Large intestine (tissue), 12 donors: ENCODE measurements at places on chromosomes 4 and X.
A peak's percentile ranks its signal among the peaks of the same experiment; 100 is the strongest.

GRCh38 chr4:82524570-82525152 lies 37.1 kb downstream of the TMEM150C start:
- no peaks in the 10 kb centered on the region for H3K36me3 ChIP-seq
- DNase-seq, result peak; percentile 57
- no peaks in the 10 kb centered on the region for H3K27me3 ChIP-seq
- no peaks in the 10 kb centered on the region for H3K4me1 ChIP-seq
- H3K27ac ChIP-seq, result no peak overlapping the region

GRCh38 chr4:71126719-71127118 lies 133.3 kb downstream of the DCK start:
- no peaks in the 10 kb centered on the region for H3K27me3 ChIP-seq
- peaks cover 5% of the 10 kb centered on the region for H3K4me1 ChIP-seq

- no peaks in the 10 kb centered on the region for H3K36me3 ChIP-seq
- no peak for DNase-seq
- H3K27ac ChIP-seq, result no peak overlapping the region
- H3K27me3 ChIP-seq, result no peaks in the 10 kb centered on the region
Observed at GRCh38 chr4:184796906-184797305, 28.9 kb downstream of the ACSL1 start.

- H3K36me3 ChIP-seq, result no peaks in the 10 kb centered on the region
- H3K4me3 ChIP-seq, result no peak overlapping the region
- no peak for DNase-seq
- H3K4me1 ChIP-seq, result no peaks in the 10 kb centered on the region
- peaks cover 44% of the 10 kb centered on the region for H3K27me3 ChIP-seq
Observed at GRCh38 chr4:6657242-6658208, 17.0 kb downstream of the MRFAP1 start.

DNA sequence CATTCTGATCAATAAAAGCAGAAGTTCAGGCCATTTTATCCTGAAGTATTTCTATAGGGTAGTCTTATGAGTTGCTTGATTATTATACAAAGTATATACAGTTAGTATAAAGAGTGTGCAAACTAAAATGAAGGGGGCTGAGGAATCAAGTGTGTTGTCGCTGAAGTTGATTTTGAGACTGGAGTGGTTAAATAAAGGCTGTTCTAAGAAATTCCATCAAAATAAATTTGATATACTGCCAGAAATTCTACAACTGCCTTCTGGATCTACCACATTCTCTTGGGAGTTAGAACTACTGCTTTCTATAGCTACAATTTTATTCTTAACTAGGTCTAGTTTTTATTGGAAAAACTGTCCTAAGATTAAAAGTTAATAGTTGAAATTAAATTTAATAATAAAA lies 12.4 kb downstream of the EDNRA start:
- no peaks in the 10 kb centered on the region for H3K36me3 ChIP-seq
- H3K4me1 ChIP-seq, result no peaks in the 10 kb centered on the region
- DNase-seq, result no peak
- no peaks in the 10 kb centered on the region for H3K27me3 ChIP-seq
- no peak overlapping the region for H3K4me3 ChIP-seq

GRCh38 chrX:29941287-29941686 lies 274.1 kb upstream of the MAGEB2 start:
- peak; percentile 67 for DNase-seq
- H3K36me3 ChIP-seq, result no peaks in the 10 kb centered on the region
- H3K27ac ChIP-seq, result no peak overlapping the region
- H3K4me1 ChIP-seq, result no peaks in the 10 kb centered on the region
- no peak overlapping the region for H3K4me3 ChIP-seq

DNA sequence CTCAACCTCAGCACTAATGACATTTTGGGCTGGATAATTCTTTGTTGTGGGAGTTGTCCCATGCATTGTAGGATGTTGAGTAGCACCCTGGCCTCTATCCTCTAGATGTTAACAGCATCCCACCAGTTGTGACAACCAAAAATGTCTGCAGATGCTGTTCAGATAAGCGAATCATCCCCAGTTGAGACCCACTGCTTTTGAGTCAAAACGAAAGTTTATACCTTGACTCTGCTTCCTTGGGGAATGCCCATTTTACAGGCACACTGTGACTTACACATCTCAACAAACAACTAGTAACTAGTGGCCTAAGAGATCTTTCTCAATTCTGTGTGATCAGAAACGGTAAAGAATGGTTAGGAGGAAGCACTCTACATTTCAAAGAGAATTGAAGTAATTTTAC lies 37.0 kb downstream of the SEPSECS start:
- H3K27ac ChIP-seq, result no peak overlapping the region
- no peaks in the 10 kb centered on the region for H3K4me1 ChIP-seq
- H3K36me3 ChIP-seq, result peaks cover 24% of the 10 kb centered on the region
- no peak for DNase-seq
- H3K4me3 ChIP-seq, result no peak overlapping the region

DNA sequence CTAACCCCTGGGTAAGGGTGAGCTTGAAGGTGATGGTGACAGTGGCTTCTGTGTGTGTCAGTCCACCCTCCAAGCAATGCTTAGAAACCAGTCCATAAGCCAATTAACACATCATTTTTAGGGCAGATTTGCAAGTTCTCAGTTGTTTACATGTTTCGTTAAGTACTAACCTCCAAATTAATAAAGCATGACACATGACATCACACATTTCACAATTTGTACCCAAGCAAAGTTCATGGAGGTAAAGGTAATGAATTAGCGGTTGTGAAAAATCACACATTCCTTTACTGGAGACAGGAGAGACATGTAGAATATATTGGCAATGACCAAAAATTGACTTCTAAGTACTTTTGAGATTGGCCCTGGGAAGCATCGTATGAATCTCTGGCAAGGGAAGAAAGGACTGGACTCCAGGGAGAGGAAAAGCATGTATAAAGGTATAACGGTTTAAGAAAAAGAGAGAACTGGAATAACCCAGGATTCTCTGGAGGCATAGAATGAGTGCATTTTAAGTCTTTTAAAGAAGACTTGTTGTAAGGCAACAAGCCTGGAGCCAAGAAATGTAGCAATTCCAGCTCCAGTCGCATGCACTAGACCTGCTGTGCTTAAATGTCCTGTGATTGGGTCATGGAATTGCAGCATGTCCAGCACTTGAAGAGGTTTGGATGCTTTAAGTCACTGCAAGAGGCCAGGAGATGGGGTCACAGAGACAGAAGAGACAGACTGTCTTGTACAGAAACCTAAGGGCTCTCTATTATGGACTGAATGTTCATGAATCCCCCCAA lies 34.1 kb downstream of the TRIM2 start:
- DNase-seq, result peak; percentile 52
- H3K4me3 ChIP-seq, result no peak overlapping the region
- no peaks in the 10 kb centered on the region for H3K27me3 ChIP-seq
- peaks cover 30% of the 10 kb centered on the region for H3K36me3 ChIP-seq
- peak overlapping the region; percentile 40 for H3K27ac ChIP-seq

GRCh38 chr4:20254511-20255250 lies 3.0 kb downstream of the SLIT2 start:
- H3K4me3 ChIP-seq, result peak overlapping the region; percentile 60
- H3K36me3 ChIP-seq, result no peaks in the 10 kb centered on the region
- DNase-seq, result peak; percentile 4

GRCh38 chrX:1138476-1139184 lies 73.8 kb downstream of the CRLF2 start:
- no peaks in the 10 kb centered on the region for H3K4me1 ChIP-seq
- no peaks in the 10 kb centered on the region for H3K36me3 ChIP-seq
- no peak for DNase-seq
- no peaks in the 10 kb centered on the region for H3K27me3 ChIP-seq

- peaks cover 10% of the 10 kb centered on the region for H3K36me3 ChIP-seq
- no peak overlapping the region for H3K27ac ChIP-seq
- no peak for DNase-seq
- H3K27me3 ChIP-seq, result no peaks in the 10 kb centered on the region
Observed at GRCh38 chr4:150316332-150317205, 238.3 kb downstream of the DCLK2 start.

GRCh38 chr4:10273030-10273429 lies 156.4 kb upstream of the WDR1 start:
- H3K27me3 ChIP-seq, result no peaks in the 10 kb centered on the region
- H3K27ac ChIP-seq, result no peak overlapping the region
- no peak for DNase-seq

GRCh38 chr4:181810711-181811110 lies 432.5 kb upstream of the TENM3 start:
- H3K27me3 ChIP-seq, result no peaks in the 10 kb centered on the region
- no peaks in the 10 kb centered on the region for H3K36me3 ChIP-seq
- no peak for DNase-seq
- H3K4me3 ChIP-seq, result no peak overlapping the region
- no peak overlapping the region for H3K27ac ChIP-seq

GRCh38 chr4:180335566-180335965 lies 1907.6 kb upstream of the TENM3 start:
- no peaks in the 10 kb centered on the region for H3K27me3 ChIP-seq
- H3K27ac ChIP-seq, result no peak overlapping the region
- H3K4me3 ChIP-seq, result no peak overlapping the region
- no peaks in the 10 kb centered on the region for H3K4me1 ChIP-seq
- DNase-seq, result no peak

DNA sequence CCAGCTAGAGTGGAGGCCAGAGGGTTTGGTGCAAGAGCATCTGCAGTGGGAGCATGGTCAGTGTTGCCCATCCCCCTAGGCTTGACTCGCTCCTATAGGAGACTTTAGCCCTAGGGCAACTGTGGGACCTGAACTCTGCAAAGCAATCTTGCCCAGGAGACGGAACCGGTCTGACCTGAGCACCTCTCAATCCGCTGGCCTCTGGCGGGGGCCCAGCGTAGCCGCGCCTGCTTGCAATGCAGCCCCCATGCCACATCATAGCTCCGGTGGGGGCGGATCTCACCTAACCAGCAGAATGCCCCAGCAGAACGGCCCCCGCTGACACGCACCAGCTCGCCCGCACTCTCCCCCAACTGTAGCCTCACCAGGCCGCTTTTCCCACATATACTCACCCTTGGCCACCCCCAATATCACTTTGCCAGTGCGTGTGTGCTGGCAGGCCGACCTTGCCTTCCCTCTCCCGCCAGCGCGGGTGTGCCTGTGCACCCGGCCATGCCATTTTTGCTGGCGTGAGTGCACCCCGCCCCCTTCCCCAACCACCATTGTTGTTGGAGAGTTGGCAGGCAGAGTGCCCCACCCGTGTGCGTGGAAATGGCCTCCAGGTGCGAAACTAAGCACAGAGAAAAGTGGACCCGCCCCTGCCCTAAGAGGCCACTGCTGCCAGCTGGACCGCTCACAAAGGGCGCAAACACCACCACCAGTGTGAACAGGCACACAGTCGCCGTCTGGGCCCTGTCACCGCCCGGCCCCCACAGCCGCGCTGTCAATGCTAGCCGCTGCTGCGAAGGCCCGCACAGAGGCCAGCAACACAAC lies 5.8 kb downstream of the BEX4 start:
- H3K4me3 ChIP-seq, result no peak overlapping the region
- peaks cover 3% of the 10 kb centered on the region for H3K36me3 ChIP-seq
- H3K27me3 ChIP-seq, result peaks cover 3% of the 10 kb centered on the region
- H3K27ac ChIP-seq, result no peak overlapping the region
- peak; percentile 49 for DNase-seq

GRCh38 chr4:24809815-24810405 lies 14.5 kb downstream of the SOD3 start:
- DNase-seq, result no peak
- no peaks in the 10 kb centered on the region for H3K4me1 ChIP-seq
- H3K27me3 ChIP-seq, result no peaks in the 10 kb centered on the region
- H3K27ac ChIP-seq, result no peak overlapping the region

DNA sequence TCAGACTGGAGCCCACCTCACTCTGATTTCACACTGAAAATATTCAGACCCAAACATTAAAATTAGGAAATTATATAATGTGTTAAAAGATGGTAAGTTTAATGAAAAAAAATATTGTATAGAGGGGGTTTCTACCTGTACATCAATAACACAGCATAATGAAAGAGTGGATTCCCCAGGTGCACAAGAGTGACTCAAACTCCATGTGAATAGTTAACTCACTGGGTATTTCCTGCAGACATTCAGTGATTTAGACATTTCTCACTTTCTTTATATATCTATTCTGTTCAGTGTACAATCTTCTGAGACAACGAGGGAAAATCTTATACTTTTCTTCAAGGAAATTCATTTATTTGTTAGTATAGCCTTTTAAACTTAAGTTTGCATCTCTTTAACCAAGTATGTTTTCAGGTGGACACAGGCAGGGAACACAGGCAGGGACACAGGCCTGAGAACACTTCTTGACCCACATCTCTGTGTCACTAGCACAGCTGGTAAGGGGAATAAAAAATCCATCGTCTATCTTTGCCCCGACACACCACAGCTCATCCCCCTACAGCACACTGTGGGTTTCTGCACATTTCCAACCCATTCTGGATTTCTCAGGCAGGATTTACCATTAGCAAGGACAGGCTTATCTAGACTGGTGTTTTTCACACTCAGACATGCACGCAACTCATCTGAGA lies 525.5 kb upstream of the BOD1L1 start:
- H3K27me3 ChIP-seq, result no peaks in the 10 kb centered on the region
- no peaks in the 10 kb centered on the region for H3K36me3 ChIP-seq
- no peaks in the 10 kb centered on the region for H3K4me1 ChIP-seq

DNA sequence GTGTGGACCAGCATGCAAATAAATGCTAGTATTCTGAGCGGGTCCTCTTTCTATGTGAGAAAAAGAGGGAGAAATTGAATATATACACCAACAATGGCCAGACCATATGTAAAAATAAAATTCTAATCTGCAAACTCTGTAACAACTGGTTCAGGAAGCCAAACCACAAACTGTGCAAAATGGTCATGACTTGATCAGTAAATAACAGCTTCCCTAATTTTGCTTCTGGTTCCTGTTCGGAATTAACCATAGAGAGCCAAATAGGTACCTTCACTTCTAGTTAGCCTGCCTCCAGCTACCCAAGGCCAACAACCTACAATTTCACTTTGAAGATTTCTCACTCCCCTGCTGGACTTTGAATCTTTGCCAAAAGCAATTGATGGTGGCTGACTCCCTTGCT lies 1313.2 kb downstream of the ADGRL3 start:
- H3K4me3 ChIP-seq, result no peak overlapping the region
- no peak for DNase-seq
- H3K4me1 ChIP-seq, result no peaks in the 10 kb centered on the region
- no peak overlapping the region for H3K27ac ChIP-seq

DNA sequence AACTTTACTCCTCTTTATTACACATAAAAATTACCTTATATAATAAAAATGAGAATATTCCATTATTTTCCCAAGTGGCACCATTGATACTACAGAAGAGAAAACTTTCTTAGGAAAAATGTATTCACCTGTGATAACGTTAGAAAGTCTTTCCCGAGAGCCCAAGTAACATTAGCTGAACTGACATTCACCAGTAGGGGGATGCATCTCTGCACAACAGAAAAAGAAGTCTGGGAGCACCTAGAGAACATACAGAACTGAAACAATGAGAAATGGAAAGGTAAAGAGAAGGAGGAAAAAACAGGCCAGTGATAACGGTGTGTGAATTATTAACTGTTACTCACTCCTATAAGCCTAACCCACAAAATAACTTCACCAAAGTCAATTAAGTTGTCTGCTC lies 423.3 kb downstream of the CENPC start:
- DNase-seq, result no peak
- no peaks in the 10 kb centered on the region for H3K36me3 ChIP-seq
- H3K4me1 ChIP-seq, result no peaks in the 10 kb centered on the region
- H3K4me3 ChIP-seq, result no peak overlapping the region
